ENCODE measurements at places on chromosomes 3 and 15.

DNA sequence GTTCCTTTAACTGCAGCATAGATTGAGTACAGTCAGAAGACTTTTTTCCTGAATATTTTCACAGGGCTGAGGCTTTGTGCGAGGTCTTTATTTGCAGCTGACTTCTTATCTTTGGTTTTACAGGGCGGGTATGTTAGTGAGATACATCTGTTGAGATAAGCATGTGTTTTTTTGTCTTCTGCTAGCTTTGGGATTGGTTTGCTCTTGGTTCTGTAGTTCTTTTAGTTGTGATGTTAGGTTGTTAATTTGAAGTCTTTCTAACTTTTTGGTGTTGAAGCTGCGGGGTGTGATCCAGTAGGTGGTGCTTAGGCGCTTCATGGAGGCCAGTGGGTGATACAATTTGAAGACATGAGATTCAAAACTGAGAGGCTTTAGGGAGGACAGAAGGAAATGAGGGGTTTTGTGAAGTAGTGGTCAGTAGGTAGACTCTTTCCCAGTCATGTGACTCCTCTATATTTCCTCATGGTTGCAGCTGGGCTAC lies 67.9 kb upstream of the TNFSF10 start:
- no peak for DNase-seq

DNA sequence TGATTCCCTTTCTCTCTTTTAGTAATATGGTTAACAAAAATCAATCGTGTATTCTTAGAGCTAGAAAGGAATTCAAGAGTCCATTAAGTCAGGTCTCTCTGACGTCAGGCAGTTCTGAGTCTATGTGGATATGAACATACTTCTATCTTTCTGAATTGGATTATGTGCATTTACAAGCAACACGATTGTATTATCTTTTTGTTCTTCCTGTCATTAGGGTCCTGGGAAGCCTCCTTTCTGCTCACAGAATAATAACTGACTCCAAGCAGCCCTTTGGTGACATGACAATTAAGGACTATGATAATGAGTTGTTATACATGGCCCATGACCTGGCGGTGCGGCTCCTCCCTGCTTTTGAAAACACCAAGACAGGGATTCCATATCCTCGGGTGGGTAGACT lies 14.0 kb downstream of the EDEM1 start:
- DNase-seq, result no peak

DNA sequence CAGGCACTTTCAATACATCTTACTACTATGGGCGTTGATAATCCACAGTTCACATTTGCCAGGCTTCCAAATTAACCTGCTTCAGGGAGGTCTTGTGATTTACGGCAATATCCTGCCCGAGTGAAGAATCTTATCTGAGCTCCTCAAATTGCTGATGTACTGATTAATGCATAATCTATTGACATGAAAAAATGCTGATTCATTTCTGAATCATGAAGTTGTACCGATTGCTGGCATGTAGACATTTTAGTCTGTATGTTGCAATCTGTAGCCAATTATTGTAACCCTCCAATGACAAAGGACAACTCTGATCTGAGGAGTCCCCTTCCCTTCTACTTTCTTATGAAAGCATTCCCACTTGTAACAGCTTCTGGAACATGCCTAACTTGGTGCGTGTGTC lies 97.2 kb downstream of the SEC22A start:
- no peak for DNase-seq

DNA sequence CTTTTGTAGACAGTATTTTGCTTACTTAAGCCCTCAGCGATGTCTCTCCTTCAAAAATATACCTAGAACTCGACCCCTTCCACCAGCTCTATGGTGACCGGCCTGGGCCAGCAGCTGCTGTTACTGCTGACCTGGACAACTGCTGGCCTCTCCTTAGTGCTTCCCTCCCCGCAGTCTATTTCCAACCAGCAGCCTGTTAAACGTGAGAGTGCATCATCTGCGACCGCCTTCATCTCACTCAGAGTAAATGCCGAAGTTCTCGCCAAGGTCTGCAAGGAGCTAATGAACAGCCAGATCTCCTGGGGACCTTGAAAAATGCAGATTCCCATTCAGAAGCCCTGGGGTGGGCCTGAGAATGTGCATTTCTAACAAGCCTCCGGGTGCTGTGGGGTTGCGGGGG lies 86.7 kb downstream of the RPLP1 start:
- DNase-seq, result no peak

DNA sequence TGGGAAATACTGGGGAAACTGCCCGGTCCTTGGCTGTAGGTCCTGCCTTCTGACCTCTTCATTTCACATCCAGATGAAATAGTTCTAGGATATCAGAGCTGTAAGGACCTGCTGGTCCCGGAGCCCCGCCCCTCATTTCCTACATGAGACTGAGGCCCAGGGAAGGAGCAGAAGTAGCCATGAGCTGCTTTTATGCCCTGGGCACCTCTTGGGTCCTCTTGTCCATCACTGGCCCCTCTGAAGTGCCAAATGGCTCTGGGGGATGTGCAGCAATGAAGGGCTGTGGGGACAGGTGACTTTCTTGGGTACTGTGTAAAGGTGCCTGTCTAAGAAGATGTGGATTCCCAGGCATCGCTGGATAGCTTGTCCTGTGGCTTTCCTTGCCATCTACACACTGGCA lies 40.3 kb upstream of the ESYT3 start:
- no peak for DNase-seq

GRCh38 chr15:80747317-80748053 lies 31.7 kb upstream of the CEMIP start:
- no peak for DNase-seq

GRCh38 chr15:100187677-100188076 lies 154.1 kb downstream of the ADAMTS17 start:
- no peak for DNase-seq

GRCh38 chr3:119530456-119530855 lies 29.0 kb downstream of the CD80 start:
- DNase-seq, result no peak
